ENCODE measurements at places on chromosomes 11 and 22. TPM values are rescaled to one million over a fixed set of nuclear protein-coding genes. Genes with fewer than 3 reads are reported as not detected.

The CAVIN3 gene
- total RNA-seq: 56.6 TPM

The SPON1 gene
- total RNA-seq: 0.13 TPM

The P2RX3 gene
- not detected for total RNA-seq

The CREB3L1 gene
- total RNA-seq: 12.3 TPM

DNA sequence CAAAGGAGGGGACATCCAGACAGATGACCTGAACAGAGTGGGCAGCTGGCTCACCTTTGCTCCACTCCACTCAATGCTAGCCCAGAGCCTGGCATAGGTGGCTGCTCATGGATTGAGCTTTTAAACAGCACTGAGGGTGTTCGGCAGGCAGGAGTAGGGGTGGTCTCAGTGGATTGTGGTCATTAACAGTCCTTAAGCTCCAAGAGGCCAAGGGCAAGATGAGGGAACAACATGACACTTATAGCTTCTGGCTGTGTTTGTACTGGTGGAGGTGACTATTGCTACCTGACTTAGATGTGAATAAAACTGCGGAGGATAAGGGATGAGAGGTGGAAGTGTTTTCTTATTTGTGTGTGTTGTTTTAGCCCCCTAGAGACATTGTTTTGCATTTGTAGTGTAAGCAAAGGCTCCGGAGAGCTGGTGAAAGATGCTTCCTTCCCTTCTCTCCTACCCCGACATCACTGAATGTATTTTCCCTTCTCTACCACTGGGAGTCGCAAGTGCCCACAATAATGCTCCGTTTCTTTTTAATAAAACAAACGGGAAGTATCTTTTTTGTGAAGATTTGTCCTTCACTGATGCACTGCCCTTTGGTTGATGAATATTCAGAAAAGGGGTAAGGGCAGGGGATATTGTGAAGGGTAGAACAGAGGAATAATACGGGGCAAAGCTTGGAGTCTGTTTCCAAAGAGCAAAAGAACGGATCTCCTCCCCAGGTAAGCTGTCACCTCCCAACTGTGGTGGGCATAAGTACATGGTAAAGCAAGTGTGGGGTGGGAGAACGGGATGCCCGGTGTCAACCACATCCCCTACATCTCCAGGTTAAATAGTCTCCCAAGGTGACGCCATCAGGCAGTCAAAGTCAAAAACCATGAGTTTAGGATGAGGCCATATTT is 27.5 kb upstream of the MTNR1B start:
- DNase-seq: no peak
- H3K27me3 ChIP-seq: no peaks in the 10 kb centered on the region
- no peaks in the 10 kb centered on the region for H3K4me1 ChIP-seq
- no peaks in the 10 kb centered on the region for H3K36me3 ChIP-seq

DNA sequence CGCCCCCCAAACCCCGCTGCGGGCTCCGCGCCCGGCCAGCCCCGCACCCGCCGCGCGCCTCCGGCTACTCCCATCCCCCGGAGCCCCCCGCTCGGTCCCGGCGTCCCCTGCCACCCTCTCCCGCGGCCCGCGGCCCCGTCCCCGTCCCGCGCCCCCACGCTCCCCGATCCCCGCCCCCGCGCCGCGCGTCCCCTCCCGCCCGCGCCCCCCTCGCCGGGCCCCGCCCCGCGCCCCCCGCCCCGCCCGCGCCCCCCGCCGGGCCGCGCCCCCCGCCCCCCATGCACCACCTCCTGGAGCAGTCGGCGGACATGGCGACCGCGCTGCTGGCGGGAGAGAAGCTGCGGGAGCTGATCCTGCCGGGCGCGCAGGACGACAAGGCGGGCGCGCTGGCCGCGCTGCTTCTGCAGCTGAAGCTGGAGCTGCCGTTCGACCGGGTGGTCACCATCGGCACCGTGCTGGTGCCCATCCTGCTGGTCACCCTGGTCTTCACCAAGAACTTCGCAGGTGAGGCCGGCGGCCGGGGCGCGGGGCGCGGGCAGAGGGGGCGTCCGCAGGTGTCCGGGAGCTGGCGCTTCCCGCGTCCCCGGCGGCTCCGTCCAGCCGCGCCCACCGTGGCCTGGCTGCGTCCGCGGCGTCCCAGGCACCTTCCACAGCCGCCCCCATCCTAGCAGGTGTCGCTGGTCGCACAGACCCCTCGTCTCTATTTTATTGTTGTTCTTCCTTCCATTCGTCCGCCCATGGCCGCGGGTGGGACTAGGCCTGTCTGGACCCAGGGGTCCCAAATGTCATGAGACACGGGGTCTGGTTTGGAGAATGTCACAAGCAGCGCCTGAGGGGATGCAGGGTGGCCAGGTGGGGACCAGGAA is at the start of gene PANX2:
TSS of gene PANX2 (plus strand) at position 279 of the 866 bp plus-strand sequence. CDS start at position 279, 0 bp downstream.
- DNase-seq: peak; percentile 74
- H3K27ac ChIP-seq: no peak within 1 kb of the TSS
- H3K27me3 ChIP-seq: peaks cover 25% of the 10 kb centered on the region
- H3K4me1 ChIP-seq: no peaks in the 10 kb centered on the region
- peak within 1 kb of the TSS; percentile 69 for H3K4me3 ChIP-seq
- no peaks in the 10 kb centered on the region for H3K36me3 ChIP-seq

GRCh38 chr11:92251980-92252379 is 27.4 kb downstream of the FAT3 start:
- H3K36me3 ChIP-seq: no peaks in the 10 kb centered on the region
- no peaks in the 10 kb centered on the region for H3K4me1 ChIP-seq
- no peaks in the 10 kb centered on the region for H3K27me3 ChIP-seq
- H3K4me3 ChIP-seq: no peak overlapping the region

- no peak for DNase-seq
- H3K27ac ChIP-seq: no peak overlapping the region
- H3K4me3 ChIP-seq: no peak overlapping the region
- no peaks in the 10 kb centered on the region for H3K36me3 ChIP-seq
- H3K27me3 ChIP-seq: peaks cover 45% of the 10 kb centered on the region
These were observed 2.0 kb downstream of the ARVCF start for GRCh38 chr22:20014526-20015186.

DNA sequence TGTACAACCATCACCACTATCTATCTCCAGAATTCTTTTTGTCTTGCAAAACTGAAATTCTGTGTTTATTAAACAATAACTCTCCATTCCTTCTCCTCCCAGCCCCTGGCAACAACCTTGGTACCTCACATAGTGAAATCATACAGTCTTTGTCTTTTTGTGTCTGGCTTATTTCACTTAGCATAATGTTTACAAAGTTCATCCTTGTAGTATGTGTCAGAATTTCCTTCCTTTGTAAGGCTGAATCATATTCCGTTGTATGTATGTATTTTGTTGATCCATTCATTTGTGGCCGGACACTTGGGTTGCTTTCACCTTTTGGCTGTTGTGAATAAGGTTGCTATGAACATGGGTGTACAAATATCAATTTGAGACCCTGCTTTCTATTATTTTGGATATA is 243.7 kb upstream of the TBCEL start:
- no peaks in the 10 kb centered on the region for H3K36me3 ChIP-seq
- H3K27ac ChIP-seq: no peak overlapping the region
- H3K4me3 ChIP-seq: no peak overlapping the region
- H3K4me1 ChIP-seq: peaks cover 6% of the 10 kb centered on the region
- H3K27me3 ChIP-seq: no peaks in the 10 kb centered on the region

Data from endodermal cell (in vitro differentiated cells).